ENCODE measurements at places on chromosomes 5 and 9. TPM values are rescaled to one million over a fixed set of nuclear protein-coding genes. Genes with fewer than 3 reads are reported as not detected.

The SPINK5 gene
- polyA plus RNA-seq: 0.15 TPM

The NRG2 gene
- polyA plus RNA-seq: 0.42 TPM

The MRPL41 gene
- 78.0 TPM for polyA plus RNA-seq

The C5orf58 gene
- polyA plus RNA-seq: not detected

The TAF11L5 gene
- not detected for polyA plus RNA-seq

The NMUR2 gene
- not detected for polyA plus RNA-seq

The FOXD4 gene
- polyA plus RNA-seq: 0.25 TPM

The JAK2 gene
- 4.6 TPM for polyA plus RNA-seq

The ANKRD31 gene
- 0.06 TPM for polyA plus RNA-seq
